Cerebellum (tissue), 4 donors: ENCODE measurements at places on chromosomes 5 and 9.

GRCh38 chr5:180636403-180637075 is 12.9 kb downstream of the FLT4 start:
- DNase-seq: no peak

- no peak for DNase-seq
Measured at GRCh38 chr5:150256410-150257064, 33.0 kb downstream of the CAMK2A start.

GRCh38 chr9:34995670-34996060 is 6.1 kb downstream of the DNAJB5 start:
- no peak for DNase-seq

DNA sequence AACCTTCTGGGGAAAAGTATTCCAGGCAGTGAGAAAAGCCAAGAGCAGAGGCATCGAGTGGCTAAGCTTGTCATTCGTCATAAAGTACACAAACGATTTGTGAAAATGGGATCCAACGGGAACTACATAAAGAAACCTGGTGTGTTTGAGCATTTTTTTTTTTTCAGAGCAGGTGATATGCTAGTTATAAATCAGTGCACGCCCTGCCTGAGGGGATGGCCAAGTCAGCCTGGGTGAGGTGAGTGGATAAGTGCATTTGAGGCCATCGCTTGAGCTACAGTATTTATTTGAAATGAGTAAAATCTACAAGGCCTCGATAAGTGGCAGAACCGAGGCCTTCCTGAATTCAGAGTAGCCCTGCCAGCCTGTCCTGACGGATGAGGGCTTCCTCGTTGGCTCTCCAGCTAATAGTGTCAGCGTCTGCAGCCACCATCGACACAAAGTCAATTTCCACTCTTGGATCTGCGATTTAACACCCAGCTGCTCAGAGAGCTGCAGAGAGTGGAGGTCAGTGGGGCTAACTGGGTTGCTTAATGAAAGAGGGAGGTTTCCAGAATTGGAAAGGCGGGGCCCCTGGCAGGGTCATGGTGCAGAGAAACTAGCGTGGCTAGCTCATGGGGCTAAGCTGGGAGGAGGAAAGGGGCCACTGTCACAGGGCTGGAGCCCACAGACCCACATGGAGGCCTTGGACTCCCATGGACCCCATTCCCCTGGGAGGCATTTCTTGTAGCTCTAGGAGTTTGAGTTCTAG is 27.3 kb downstream of the PPARGC1B start:
- DNase-seq: no peak

- DNase-seq: no peak
Measured at GRCh38 chr5:180689071-180689694, 39.8 kb upstream of the FLT4 start.

GRCh38 chr5:88952996-88953643 is 70.1 kb upstream of the MEF2C start:
- DNase-seq: no peak

DNA sequence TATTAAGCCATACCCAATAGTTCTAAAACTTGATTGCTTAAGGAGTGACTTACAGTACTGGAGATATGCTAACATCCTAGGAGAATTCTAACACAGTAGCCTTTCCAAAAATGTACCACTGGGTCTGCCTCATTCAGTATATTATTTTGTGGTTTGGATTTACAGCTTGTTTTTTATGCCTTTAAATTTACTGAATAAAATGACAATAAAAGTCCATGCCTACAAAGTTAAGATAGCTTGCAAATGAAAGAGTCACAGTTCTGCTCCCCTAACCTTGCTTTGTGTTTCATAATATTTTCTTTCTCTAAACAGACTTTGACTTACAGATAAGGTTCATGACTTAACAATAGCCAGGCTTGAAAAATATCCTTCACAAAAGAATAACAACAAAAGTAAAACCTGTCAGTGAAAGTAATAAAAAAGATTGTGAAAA is 951.1 kb upstream of the NUDT12 start:
- DNase-seq: no peak

DNA sequence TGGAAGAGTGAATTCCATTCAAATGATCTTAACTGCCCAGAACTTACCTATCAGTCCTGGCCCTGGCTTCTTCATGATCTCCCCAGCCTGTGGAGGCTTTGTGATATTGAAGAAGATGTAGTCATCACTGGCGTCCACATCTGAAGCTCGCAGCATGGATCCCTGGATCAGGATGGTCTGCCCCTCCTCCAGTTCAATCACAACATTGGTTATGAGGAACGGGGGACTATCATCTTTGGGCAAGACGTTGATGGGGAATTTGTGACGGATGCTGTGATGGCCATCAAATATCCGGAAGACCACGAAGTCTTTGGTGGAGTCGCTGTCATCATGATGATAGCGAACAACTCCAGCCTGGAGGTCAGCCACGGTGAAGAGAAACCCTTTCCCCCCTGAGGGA is 68.0 kb downstream of the FREM1 start:
- DNase-seq: no peak

DNA sequence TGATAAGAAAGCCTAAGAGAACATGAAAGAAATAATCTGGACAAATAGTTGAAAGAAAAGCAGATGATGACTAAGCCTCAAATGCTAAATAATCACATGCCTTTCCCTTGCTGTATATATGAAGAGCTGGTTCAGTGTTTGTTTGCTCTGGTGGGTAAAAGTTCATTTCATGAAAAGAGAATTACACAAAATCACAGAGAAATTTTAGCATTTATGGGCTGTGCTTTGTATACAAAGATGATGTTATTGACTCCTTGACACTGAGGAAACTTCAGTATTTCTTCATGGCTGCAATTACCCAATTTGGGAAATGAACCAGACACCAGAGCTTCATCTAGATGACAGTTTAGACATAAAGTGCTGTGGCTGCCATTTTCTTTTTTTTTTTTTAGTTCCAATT is 527.2 kb downstream of the NR2F1-AS1 start:
- no peak for DNase-seq

DNA sequence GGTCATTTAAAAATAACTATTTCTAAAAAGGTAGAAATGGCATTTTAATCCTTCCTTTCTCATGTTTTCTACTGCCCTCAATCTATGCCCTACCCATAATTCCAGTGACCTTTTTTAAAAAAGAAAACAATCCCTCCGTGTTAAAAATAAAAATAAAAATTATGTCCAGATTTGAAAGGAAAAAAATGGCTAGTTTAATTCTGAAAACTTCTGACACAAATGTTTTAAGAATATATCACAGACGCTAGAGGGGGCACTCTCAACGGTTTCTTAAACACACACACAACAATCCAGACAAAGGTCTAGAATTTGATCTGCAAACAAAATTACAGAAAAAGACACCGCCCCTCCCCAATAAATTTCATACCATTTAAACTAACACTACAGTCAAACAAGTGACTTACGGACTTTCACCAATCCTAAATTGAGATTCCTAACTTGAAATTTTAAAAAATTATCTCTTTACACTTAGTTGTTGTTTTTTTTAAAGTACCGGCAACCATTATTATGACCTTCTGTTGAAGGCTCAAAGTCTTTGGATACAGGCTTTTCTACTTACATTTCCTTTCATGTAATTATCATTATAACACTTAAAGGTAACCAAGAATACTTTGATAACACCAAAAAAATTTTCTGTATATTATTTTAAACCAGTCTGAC is 38.2 kb downstream of the CLINT1 start:
- DNase-seq: peak; percentile 3
